Ovary (tissue), 10 donors: ENCODE measurements at places on chromosomes 4 and X. TPM values are rescaled to one million over a fixed set of nuclear protein-coding genes. Genes with fewer than 3 reads are reported as not detected.

Gene TIGD4
- total RNA-seq, result 0.51 TPM

- no peaks in the 10 kb centered on the region for H3K36me3 ChIP-seq
- no peaks in the 10 kb centered on the region for H3K4me1 ChIP-seq
- DNase-seq, result no peak
- no peaks in the 10 kb centered on the region for H3K27me3 ChIP-seq
These were observed 263.1 kb downstream of the PTTG2 start for GRCh38 chr4:38223306-38223705.

Gene NKX3-2
- 0.18 TPM for total RNA-seq

Gene RTL5
- 15.4 TPM for total RNA-seq

Gene LINC00632
- 72.9 TPM for total RNA-seq

DNA sequence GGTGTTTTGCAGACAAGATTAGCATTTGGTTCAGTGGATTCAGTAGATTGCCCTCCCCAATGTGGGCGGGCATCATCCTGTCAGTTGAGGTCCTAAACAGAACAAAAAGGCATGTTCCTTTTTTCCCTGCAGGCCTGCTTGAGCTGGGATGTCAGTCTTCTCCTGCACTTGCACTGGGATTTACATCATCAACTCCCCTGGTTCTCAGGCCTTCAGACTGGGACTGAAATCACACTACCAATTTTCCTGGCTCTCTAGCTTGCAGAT, 278.9 kb upstream of the FTHL17 start:
- no peak overlapping the region for H3K4me3 ChIP-seq
- no peaks in the 10 kb centered on the region for H3K4me1 ChIP-seq
- no peaks in the 10 kb centered on the region for H3K27me3 ChIP-seq
- DNase-seq, result no peak
- no peaks in the 10 kb centered on the region for H3K36me3 ChIP-seq
- H3K27ac ChIP-seq, result no peak overlapping the region
